ENCODE measurements at places on chromosomes 5 and 9.

DNA sequence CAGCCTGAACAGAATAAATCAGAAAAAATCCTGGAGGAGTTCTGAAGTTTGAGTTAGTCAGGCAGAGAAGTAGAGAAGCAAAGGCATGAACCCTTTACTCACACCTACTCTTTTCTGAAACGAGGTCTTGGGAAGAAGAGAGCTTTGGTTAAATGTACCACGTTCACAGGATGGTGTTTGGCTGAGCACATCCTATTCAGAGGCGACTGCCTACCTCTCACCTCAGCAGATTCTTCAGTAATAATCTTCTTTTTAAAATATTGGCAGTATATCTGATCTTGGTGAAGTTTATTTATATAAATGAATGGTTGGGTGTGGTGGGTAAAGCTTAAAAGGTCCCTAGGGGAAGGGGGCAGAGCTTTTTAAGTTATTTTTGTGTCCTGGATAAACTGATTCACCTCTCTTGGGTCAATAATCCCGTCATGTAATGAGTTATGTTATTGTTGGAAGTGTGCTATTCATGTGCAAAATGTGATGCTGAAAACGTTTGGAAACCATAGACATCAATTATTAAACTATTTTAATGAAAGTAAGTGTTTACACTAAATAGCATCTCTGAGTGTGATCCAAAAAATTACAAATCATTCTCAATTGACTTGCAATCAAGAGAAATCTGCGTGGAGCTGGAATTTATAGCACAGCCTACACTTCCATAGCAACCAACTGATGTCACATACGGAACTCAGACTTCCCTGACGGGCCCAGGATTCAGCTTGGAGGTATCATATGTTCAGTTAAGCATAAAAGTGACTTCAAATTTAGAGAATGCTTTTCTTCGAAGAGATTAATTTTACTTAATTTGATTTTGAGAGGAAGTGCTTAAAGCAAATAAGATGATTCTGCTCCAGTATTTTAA, 94.3 kb upstream of the EQTN start:
- DNase-seq, result no peak

DNA sequence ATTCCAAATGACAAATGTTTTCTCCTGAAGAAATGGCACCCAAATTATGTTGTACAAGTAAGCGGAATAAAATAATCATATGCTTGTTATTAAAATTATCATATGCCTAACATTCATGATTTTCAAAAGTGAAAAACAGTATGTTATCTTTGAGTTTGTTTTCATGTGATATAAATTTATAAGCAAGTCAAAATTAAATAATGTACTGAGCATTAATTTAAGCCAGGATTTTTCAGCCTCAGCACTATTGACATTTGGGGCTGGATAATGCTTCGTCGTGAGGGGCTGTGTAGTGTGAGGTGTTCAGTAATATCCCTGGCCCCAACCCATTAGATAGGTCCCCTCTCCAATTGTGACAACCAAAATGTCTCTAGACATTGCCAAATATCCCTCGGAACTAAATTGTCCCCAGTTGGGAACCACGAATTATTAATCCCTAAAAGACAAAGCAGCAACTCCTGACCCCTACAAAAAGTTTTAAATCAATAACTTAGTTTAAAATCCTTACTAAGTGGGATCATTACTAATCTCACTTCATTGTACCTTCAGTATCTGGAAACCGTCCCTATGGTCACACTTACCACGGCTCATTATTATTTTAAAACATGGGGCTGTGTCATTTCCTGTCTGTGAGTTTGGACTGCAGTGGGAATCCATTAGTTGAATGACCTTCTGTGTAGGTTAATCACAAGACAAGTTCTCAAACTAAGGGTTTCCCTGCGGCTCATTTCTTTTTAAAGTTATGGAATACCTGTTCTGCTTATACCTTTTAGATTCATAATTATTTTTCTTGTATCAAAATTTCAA, 1.3 kb upstream of the NNT start:
- DNase-seq, result no peak

GRCh38 chr5:110087829-110088228, 398.1 kb downstream of the MAN2A1 start:
- no peak for DNase-seq

- no peak for DNase-seq
Observed at GRCh38 chr5:79552984-79553383, 39.0 kb upstream of the HOMER1 start.

- DNase-seq, result no peak
Observed at GRCh38 chr5:2335733-2336515, 415.6 kb downstream of the IRX2 start.

DNA sequence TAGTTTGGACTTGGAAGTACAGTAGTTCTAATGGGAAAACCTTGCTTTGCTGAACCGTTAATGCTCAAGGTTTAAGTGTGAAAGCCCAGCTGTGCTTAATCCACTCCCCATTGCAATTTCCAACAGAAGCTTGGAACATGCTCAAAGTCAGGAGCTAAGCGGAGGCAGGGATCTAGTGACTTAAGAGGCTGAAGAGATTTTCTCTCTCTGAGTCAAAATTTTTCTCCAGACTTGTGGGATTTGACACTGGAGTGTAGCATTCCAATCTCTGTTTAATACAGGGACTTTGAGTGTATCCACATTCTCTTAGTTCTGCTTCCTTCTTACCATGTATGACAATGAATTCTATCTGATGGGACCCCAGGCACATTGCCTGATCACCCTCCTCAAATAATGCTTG, 471.8 kb downstream of the KIF4B start:
- DNase-seq, result no peak
